Breast epithelium (tissue), 4 donors: ENCODE measurements at places on chromosomes 13 and 19. TPM values are rescaled to one million over a fixed set of nuclear protein-coding genes. Genes with fewer than 3 reads are reported as not detected.

PTPRH gene
- 10.2 TPM for total RNA-seq

CNN1 gene
- 106 TPM for total RNA-seq

GAS6 gene
- 146 TPM for total RNA-seq

IRF3 gene
- 100 TPM for total RNA-seq

FUT2 gene
- 2.6 TPM for total RNA-seq

ZNF773 gene
- total RNA-seq, result 12.8 TPM

CALR3 gene
- total RNA-seq, result not detected

NOVA2 gene
- total RNA-seq, result 1.1 TPM

SERPINE3 gene
- total RNA-seq, result 0.73 TPM

TBXA2R gene
- 0.44 TPM for total RNA-seq

CRLF1 gene
- total RNA-seq, result 21.0 TPM

GNA15 gene
- 8.5 TPM for total RNA-seq

ERICH6B gene
- total RNA-seq, result not detected

BRME1 gene
- total RNA-seq, result 6.3 TPM

CEACAM20 gene
- not detected for total RNA-seq

- no peak overlapping the region for H3K4me3 ChIP-seq
- no peaks in the 10 kb centered on the region for H3K4me1 ChIP-seq
- DNase-seq, result no peak
- no peaks in the 10 kb centered on the region for H3K36me3 ChIP-seq
- H3K27ac ChIP-seq, result no peak overlapping the region
Measured at GRCh38 chr19:990746-991145, 6.6 kb downstream of the WDR18 start.

- H3K36me3 ChIP-seq, result no peaks in the 10 kb centered on the region
- no peak overlapping the region for H3K27ac ChIP-seq
- DNase-seq, result no peak
- H3K27me3 ChIP-seq, result no peaks in the 10 kb centered on the region
Measured at GRCh38 chr19:19600793-19601330, 17.6 kb downstream of the PBX4 start.

DNA sequence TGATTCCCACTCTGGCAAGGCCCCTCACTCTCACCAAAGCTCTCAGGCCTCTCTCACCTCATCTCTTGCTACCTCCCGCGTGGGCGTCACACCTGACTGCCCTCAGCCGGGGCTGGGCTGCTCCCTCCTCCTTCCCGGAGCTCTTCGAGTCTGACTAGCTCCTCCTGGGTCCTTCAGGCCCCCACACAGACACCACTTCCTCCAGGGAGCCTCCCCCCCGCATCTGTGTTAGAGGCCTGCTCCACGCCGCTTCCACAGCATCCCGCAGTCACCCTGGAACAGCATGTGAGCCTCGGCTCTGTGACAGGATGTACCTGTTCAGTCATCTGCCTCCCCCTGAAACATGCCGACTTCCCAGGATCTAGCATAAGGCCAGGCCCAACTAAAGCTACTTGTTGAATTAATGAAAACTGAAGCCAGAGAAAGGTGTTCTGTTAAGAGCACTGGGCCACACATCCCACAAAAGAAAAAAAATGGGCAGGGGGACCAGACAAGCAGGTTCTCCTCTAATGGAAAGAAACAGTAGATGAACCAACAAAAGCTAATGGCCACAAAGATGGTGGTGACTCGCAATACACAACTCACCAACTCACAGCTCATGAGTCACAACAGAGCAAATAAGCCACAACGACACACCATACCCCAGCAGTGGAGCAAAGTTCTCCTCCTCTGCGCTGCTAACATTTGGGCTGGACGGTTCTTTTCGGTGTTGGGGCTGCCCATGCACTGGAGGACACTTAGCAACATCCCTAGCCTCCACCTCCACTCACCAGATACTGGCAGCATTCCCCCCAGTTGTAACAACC is 3.0 kb downstream of the PPP6R1 start:
- H3K36me3 ChIP-seq, result no peaks in the 10 kb centered on the region
- peak overlapping the region; percentile 43 for H3K27ac ChIP-seq
- peaks cover 6% of the 10 kb centered on the region for H3K4me1 ChIP-seq
- DNase-seq, result no peak
- H3K27me3 ChIP-seq, result no peaks in the 10 kb centered on the region
- no peak overlapping the region for H3K4me3 ChIP-seq

GRCh38 chr13:109700176-109700575 is 86.2 kb downstream of the IRS2 start:
- no peak overlapping the region for H3K27ac ChIP-seq
- DNase-seq, result peak; percentile 45
- no peak overlapping the region for H3K4me3 ChIP-seq
- no peaks in the 10 kb centered on the region for H3K27me3 ChIP-seq

DNA sequence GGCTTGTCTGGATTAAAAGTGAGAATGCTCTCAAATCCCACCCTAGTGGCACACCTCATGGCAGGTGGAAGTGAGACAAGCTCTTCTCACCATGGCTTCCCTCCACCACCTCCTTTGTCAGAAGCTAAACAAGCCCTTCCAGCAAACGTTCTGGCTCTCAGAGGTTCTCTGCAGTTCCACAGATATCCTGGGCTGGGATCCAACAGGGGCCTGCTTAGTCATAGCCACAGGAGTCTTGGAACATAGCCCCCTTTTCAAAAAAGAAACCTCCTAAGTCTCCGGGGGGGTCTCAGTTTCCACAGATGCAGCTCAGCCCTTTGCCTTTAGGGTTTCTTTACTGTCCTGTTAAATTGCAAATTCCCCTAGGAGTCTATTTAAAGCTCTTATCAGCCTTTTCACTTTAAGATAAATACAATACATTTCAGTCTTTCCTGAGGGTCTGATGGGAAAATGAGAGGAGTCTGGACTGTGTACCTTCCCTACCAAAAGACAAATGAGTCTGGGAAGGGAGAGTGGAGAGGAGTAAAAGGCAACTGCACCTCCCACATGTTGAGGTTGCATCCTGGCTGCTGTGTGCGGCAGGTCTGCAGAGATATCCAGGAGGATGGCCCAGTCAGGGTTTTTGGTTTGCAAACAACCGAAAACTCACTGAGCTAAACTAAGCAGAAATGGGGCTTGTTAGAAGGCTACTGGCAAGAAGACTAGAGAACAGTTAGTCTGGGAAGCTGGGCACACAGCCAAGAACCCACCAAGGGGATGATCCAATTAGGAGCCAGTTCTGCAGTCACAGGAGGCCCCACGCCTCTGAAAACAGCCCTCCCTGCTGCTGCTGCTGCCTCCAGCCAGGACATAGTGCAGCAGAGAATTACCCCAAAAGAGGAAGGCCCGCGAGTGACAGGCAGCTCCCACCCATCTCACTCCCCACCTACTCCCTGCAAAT is 41.4 kb upstream of the SERP2 start:
- no peaks in the 10 kb centered on the region for H3K4me1 ChIP-seq
- H3K27me3 ChIP-seq, result no peaks in the 10 kb centered on the region
- DNase-seq, result no peak

DNA sequence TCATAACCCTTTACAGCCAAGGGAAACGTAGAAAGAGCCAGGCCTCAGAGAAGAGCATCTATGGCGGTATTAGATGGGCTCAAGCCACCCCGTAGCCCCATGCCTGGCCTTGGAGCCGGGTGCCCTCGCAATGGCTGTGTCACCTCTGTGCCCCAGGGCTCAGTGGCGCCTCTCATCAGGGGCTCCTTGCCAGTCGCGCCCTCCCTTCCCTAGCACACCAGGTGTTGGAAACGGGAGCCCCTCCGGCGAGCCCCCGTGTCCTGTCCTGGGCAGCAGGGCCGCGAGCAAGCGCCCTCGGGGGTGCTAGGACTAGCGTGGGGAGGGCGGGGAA is 453 bp downstream of the ZNF256 start:
- H3K4me3 ChIP-seq, result peak overlapping the region; percentile 95
- H3K4me1 ChIP-seq, result no peaks in the 10 kb centered on the region
- H3K27ac ChIP-seq, result peak overlapping the region; percentile 90
- peaks cover 17% of the 10 kb centered on the region for H3K36me3 ChIP-seq
- no peak for DNase-seq

- H3K27me3 ChIP-seq, result no peaks in the 10 kb centered on the region
- H3K27ac ChIP-seq, result no peak overlapping the region
- no peak for DNase-seq
- H3K36me3 ChIP-seq, result no peaks in the 10 kb centered on the region
Measured at GRCh38 chr19:57566396-57567265, 7.0 kb upstream of the ZNF550 start.

GRCh38 chr13:60395971-60396782 is 843 bp upstream of the TDRD3 start:
- DNase-seq, result peak; percentile 84
- H3K4me3 ChIP-seq, result peak overlapping the region; percentile 73
- peak overlapping the region; percentile 99 for H3K27ac ChIP-seq
- H3K4me1 ChIP-seq, result no peaks in the 10 kb centered on the region

DNA sequence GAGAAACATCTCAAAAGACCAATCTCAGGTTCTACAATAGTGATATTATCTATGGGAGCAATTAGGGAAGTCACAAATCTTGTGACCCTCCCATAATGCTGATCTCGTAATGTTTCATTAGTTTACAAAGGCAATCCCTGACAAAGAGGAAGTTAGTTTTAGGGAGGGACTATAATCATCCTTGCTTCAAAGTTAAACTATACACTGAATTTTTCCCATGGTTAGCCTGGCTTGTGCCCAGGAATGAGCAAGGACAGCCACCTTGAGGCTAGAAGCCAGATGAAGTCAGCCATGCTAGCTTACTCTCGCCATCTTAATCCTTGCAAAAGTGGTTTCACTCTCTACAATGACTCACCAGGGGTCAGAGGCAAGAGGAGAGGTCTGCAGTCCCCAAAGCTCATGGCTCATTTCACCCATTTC is 5.4 kb downstream of the CEACAM3 start:
- H3K36me3 ChIP-seq, result no peaks in the 10 kb centered on the region
- H3K4me3 ChIP-seq, result no peak overlapping the region
- H3K27me3 ChIP-seq, result no peaks in the 10 kb centered on the region
- H3K4me1 ChIP-seq, result no peaks in the 10 kb centered on the region

GRCh38 chr13:111265701-111266035 is 54.8 kb upstream of the TEX29 start:
- H3K36me3 ChIP-seq, result no peaks in the 10 kb centered on the region
- H3K4me1 ChIP-seq, result no peaks in the 10 kb centered on the region
- H3K27ac ChIP-seq, result no peak overlapping the region
- no peak for DNase-seq

GRCh38 chr13:56736966-56737365 is 403.8 kb upstream of the PRR20A start:
- H3K36me3 ChIP-seq, result no peaks in the 10 kb centered on the region
- H3K4me3 ChIP-seq, result no peak overlapping the region
- H3K4me1 ChIP-seq, result no peaks in the 10 kb centered on the region
- H3K27ac ChIP-seq, result no peak overlapping the region
- no peaks in the 10 kb centered on the region for H3K27me3 ChIP-seq

DNA sequence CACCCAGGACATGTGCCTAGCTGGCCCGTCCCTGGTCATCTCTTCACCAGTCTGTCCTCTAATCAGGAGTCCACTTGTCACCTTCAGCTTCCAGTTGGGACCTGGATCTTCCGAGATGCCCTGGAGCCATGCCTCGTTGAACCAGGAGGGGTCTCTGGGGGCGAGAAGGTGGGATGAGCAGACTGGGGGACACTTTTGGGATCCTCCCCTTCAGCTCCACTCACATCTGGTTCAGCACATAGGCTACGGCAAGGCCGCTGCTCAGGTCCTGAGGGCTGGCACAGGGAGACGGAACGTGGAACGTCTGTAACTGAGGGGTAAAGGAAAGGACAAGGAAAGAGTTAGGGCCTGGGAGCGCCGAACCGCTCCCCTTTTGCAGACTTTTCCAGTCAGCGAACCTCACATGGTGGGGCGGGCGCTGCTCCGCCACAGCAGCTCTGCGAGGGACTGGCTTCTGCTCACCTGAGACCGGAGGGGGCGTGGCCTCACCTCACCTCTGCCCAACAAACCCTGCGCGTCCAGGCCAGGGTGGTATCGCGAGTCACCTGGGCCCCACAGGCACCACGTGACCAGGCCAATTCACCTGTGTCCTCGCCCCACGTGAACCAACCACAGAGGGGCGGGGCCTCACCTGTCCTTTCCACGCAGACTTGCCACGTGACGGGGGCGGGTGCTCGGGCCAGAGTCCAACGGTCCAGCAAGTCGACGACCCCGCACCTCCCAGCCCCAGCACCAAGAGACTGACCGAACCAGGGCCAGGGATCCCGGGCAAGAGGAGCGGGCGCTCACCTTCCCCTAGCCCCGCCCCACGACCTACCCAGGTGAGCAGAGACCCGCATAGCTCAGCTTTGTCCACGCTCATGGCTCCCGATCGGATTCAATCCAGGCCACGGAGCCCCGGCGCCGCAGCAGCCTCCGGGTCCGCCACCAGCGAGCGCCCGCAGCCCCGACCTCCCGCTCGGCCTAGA is at the start of gene HOOK2:
HOOK2 (minus strand) TSS at position 965 of the 968 bp plus-strand sequence; CDS start at position 862, 103 bp downstream.
- peak within 1 kb of the TSS; percentile 93 for H3K27ac ChIP-seq
- peak; percentile 98 for DNase-seq
- peak within 1 kb of the TSS; percentile 58 for H3K4me3 ChIP-seq
- no peaks in the 10 kb centered on the region for H3K27me3 ChIP-seq

GRCh38 chr19:4376671-4376990 is 23.7 kb downstream of the SH3GL1 start:
- H3K4me1 ChIP-seq, result peaks cover 33% of the 10 kb centered on the region
- H3K36me3 ChIP-seq, result no peaks in the 10 kb centered on the region
- no peak overlapping the region for H3K4me3 ChIP-seq
- no peak for DNase-seq
- H3K27me3 ChIP-seq, result no peaks in the 10 kb centered on the region
- peak overlapping the region; percentile 88 for H3K27ac ChIP-seq

GRCh38 chr13:62387647-62388046 is 972.0 kb upstream of the PCDH20 start:
- no peak overlapping the region for H3K27ac ChIP-seq
- no peaks in the 10 kb centered on the region for H3K36me3 ChIP-seq
- no peaks in the 10 kb centered on the region for H3K27me3 ChIP-seq
- H3K4me3 ChIP-seq, result no peak overlapping the region
- no peaks in the 10 kb centered on the region for H3K4me1 ChIP-seq
- no peak for DNase-seq

- H3K4me1 ChIP-seq, result no peaks in the 10 kb centered on the region
- H3K27ac ChIP-seq, result peak overlapping the region; percentile 86
- no peaks in the 10 kb centered on the region for H3K27me3 ChIP-seq
Measured at GRCh38 chr19:4077800-4078684, 11.3 kb upstream of the ZBTB7A start.

DNA sequence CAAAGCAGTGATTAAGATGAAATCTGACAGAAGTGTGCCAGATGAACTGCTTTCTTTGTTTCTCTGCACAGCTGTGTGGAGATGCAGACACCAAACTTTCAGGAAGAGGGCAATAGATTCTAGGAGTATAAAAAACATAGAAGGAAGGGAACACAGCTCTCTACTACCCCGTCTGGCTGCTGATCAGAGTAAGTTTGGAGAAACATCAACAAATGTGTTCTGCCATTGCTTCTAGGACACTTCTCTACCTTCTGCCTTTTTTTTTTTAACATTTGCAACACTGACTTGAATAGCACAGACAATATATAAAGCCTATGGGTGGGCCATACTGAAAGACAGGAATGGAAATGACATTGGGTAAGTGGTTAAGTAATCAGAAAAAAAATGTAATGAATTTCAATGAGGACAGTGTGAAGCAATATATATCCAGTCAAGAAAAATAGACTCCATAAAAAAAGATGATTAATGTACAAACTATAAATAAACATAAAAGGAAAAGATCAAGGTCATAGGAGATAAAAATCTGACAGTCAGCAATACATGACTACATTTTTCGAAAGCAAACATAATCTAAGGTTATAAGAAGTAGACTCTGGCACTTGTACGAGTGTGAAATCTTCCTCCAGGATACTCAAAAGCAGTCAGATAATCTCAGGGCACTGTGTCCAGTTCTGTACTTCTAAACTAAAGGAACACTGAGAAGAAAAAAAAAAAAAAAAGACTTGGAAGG is 21.4 kb downstream of the NUFIP1 start:
- H3K36me3 ChIP-seq, result no peaks in the 10 kb centered on the region
- DNase-seq, result no peak
- no peak overlapping the region for H3K27ac ChIP-seq
- no peaks in the 10 kb centered on the region for H3K4me1 ChIP-seq
